ENCODE measurements at places on chromosomes 2 and 18. TPM values are rescaled to one million over a fixed set of nuclear protein-coding genes. Genes with fewer than 3 reads are reported as not detected.

- no peak for DNase-seq
- no peaks in the 10 kb centered on the region for H3K4me1 ChIP-seq
- no peak overlapping the region for H3K27ac ChIP-seq
- no peaks in the 10 kb centered on the region for H3K36me3 ChIP-seq
- no peaks in the 10 kb centered on the region for H3K27me3 ChIP-seq
These were observed 701.6 kb downstream of the SATB2 start for GRCh38 chr2:198756166-198756565.

FN1 gene
- 2.5 TPM for total RNA-seq

- no peak overlapping the region for H3K27ac ChIP-seq
- peaks cover 15% of the 10 kb centered on the region for H3K36me3 ChIP-seq
- peaks cover 9% of the 10 kb centered on the region for H3K4me1 ChIP-seq
These were observed 35.8 kb downstream of the ANO7 start for GRCh38 chr2:241224018-241224850.

GRCh38 chr2:37390777-37391176 lies 46.3 kb downstream of the QPCT start:
- no peaks in the 10 kb centered on the region for H3K36me3 ChIP-seq
- H3K4me1 ChIP-seq: peaks cover 3% of the 10 kb centered on the region
- peaks cover 3% of the 10 kb centered on the region for H3K27me3 ChIP-seq
- peak overlapping the region; percentile 33 for H3K27ac ChIP-seq
- no peak for DNase-seq

DNA sequence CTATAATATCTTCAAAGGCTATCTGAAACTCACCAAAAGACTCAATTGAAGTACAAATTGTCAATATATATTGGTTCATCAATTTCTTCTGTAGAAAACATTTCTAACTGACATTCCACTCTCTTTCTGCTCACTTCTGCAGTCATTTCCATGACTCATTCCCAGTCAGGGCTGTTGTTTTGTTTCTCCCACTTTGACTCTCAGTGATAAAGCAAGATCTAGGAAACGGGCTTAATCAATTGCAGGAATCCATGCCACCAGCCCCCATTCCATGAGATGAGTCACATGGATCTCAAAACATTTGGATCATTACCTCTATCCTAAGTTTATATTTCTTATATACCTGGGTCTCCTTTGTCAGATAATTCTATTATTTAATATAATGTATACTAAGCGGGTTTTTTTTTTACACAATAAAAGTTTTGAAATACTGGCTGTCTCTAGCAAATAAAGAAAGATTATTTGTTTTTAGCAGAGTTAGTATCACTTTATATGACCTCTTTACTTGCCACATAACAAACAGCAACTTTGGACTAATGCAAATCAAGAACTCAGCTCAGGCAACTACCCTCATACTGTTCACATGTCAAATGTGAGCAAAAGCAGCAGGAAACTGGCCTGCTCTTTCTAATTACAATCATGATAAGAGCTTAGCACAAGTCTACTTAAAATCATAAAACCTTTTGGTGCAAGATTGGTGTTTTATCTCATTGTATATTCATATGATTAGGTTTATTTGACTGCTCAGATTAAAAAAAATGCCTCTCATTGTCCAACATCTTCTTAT lies 251.1 kb upstream of the PIK3C3 start:
- DNase-seq: no peak
- H3K27me3 ChIP-seq: no peaks in the 10 kb centered on the region
- no peaks in the 10 kb centered on the region for H3K36me3 ChIP-seq
- no peak overlapping the region for H3K27ac ChIP-seq

DNA sequence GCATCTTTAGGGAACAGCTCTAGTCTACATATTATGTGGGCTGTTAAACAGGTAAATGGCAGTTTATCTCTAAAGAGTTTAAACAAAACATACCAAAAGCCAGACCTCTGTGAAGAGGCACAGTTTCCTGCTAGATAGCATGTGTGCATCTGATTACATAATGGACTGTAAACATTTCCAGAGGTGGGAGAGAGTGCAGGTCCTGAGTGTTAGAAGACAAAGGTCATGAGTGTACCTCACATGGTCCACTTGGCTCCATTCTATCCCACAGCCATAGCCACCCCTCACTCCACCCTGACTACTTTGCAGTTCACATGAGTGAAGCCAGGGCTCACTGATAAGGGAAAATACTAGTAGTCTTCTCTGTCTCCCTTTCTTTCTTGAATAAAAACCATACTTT lies 233.4 kb downstream of the MTX2 start:
- H3K27ac ChIP-seq: no peak overlapping the region
- DNase-seq: no peak
- H3K4me3 ChIP-seq: no peak overlapping the region
- H3K4me1 ChIP-seq: peaks cover 3% of the 10 kb centered on the region

- peak overlapping the region; percentile 65 for H3K27ac ChIP-seq
- H3K4me1 ChIP-seq: peaks cover 20% of the 10 kb centered on the region
- H3K4me3 ChIP-seq: no peak overlapping the region
- H3K27me3 ChIP-seq: no peaks in the 10 kb centered on the region
- no peak for DNase-seq
- peaks cover 14% of the 10 kb centered on the region for H3K36me3 ChIP-seq
These were observed 48.1 kb downstream of the ODC1 start for GRCh38 chr2:10400002-10400401.

All from activated CD8-positive, alpha-beta memory T cell treated with anti-CD3 and anti-CD28 coated beads, Interleukin-2, amount 10 ng/mL, durations not matched to agents 7 days and 5 days (primary cell).